GM23338 (cell line): ENCODE measurements at places on chromosomes 5 and 9. TPM values are rescaled to one million over a fixed set of nuclear protein-coding genes. Genes with fewer than 3 reads are reported as not detected.

The KIF27 gene
- total RNA-seq, result 3.3 and 3.9 TPM in 2 replicates

The COL5A1 gene
- 12.3 and 13.1 TPM in 2 replicates for total RNA-seq

The SPINK5 gene
- total RNA-seq, result 1.5 and 4.5 TPM in 2 replicates

The BHMT2 gene
- total RNA-seq, result 1.7 and 2.5 TPM in 2 replicates

The ZNF658 gene
- total RNA-seq, result 4.9 and 5.1 TPM in 2 replicates

The CATSPER3 gene
- 0.74 TPM in 1 of 2 replicates, not detected in the other for total RNA-seq

The KLF4 gene
- total RNA-seq, result 26.8 and 29.8 TPM in 2 replicates

The DOCK8 gene
- 0.50 and 0.94 TPM in 2 replicates for total RNA-seq

DNA sequence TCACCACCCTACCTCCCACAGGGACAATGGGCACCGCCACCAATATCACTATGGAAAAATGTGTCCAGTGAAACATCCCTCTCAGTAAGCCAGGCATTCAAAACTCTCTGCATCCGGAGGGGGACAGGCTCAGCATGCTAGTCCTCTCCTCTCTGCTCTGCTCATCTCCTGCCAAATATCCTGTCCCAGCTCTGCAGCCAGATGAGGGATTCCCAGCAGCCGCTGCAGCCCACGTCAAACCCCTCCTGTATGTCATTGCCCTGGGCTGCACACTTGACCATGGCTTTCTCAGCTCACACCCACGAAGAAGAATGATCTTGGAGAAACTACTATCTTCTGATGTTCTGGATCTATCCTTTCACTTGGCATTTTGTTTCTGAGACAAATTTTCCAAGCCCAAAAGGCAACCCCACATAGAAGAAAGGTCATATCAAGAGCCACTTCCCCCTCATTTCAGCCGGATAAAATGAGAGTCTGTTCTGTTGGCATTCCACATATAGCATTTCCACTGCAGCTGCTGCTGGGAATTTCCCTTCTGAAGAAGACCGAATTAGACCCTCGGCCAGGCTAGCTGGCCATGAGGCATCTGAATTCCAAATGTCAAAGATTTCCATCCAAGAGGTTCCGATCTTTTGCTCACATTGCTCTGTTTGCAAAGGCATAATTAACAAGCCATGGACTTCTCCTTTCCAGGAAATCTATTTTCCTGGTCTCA lies 338.0 kb downstream of the ACTL7B start:
- DNase-seq, result no peak

GRCh38 chr9:38442473-38443096 lies 18.3 kb upstream of the IGFBPL1 start:
- DNase-seq, result no peak

DNA sequence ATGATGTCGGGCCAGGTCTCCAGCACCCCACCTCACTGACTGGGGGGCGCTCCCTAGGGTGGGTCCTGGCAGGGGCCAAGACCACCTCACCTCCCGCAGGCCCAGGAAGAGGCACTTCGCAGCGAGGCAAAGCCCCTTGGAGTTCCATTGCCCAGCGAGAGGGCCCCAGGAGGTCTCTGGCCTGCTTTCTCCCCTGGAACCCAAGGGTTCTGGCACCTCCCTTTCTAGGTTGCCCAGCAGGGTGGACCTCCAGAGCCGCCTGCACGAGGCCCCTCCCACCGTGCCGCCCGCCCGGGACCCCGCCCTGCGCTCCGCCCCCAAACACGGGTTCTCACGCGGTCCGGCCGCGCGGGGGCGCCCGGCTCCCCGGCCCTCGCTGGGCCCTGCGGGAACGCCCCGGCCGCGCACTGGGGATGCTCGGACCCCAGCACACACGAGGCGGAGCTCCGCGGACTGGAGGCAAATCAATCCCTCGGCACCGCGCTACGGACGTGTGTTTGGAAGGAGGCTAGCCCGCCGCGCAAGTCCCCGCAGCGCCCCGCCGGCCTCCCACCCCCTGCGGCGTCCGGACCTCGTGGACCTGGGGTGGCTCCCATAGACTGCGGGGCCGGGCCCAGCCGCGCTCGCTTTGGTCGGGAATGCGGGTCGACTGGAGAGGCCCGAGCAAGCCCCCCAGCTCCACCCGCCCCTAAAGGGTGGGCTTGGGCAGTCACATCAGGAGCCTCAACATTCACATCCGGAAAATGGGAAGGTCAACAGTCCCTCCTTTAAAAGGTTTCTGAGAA lies 99.5 kb upstream of the LMX1B start:
- DNase-seq, result peak; percentile 87

- no peak for DNase-seq
Observed at GRCh38 chr9:95880021-95880690, 4.7 kb downstream of the ERCC6L2 start.

DNA sequence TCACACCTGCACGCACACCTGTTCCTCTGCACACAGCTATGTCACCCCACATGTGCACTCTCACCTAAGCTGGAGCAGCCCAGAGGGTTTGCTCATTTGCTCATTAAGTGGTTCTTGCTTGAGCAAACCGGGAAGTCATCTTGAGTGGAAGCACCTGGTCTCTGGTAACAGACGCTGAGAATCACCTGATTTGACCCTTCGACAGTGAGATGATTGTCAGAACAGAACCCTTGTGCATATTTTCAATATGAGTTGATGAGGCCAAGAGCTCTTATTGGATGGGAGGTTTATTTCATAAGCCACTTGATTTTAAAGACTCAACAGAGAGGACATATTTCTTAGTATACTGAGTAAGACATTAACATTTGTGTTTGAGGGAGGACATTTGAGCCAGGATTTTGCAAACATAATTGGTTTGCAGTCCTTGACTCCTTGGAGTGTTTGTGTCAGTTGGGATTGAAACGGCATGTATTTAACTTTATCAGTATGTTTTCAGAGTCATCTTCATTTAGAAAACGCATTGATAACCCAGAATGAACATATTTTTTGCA lies 22.1 kb upstream of the LPCAT1 start:
- DNase-seq, result no peak

GRCh38 chr9:114225561-114226212 lies 70.3 kb downstream of the COL27A1 start:
- no peak for DNase-seq

DNA sequence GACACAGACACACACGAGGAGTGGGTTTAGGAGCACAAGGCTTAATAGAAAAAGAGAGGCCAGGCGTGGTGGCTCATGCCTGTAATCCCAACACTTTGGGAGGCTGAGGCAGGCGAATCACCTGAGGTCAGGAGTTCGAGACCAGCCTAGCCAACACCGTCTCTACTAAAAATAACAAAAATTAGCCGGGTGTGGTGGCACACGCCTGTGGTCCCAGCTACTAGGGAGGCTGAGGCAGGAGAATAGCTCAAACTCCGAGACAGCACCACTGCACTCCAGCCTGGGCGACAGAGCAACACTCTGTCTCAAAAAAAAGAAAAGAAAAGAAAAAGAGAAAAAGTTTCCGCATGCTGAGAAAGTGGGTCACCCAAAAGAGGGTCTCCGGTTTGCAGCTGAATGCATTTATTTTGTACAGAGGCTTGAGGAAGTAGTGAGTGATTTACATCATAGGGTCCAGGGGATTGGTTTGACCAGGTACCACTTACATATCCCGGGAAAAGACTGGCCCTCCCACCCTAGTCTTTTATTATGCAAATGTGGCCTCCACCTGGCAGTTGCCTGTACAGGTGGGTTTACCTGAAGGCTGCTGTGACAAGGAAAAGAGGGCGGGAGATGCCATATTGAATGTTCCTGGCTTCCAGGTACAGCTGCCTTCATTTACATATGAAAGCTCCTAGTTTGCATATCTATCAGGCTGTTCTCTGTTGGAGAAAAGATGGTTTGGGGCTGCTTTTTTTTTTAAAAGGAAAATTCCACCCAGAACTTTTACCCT lies 366.2 kb upstream of the GRAMD2B start:
- DNase-seq, result peak; percentile 98

DNA sequence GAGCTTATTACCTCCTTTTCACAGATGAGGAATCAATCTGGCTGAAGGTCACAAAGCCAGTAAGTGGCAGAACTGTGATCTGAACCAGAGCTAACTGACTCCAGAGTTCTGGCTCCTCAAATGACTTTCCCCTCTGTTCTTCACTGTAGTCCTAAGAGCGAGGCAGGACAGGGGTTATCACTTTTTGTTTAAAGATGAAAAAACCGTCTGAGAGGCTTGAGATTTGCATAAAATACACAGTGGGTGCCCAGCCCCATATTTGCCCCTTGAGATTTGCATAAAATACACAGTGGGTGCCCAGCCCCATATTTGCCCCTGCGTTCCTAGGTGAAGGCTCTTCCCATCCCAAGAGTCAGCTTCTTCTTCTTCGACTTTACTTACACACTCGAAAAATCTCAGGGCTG lies 667 bp downstream of the FBXO10 start:
- peak; percentile 19 for DNase-seq

DNA sequence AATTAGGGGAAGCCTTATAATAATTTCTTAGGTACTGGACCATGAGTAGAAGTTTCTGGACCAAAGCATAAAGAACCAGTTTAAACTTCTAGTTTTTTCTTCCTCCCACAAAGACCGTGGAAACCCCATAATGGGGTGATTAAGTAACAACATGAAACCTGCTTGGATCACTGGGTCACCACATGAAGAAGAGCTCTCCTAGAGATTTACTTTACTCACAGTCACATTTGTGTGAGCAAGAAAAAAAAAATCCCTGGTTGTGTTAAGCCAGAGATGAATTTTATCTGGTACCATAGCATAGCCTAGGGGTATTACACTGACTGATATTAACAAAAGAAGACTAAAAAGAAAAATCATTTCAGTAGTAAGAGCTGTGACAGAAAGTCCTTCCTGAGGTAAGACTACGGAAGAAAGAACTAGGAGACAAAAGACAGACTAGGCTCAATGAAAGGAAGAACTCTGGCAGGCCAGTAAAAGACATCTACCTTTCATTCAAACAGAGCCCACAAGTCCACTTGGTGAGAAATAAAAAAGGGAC lies 15.2 kb downstream of the OTP start:
- no peak for DNase-seq

DNA sequence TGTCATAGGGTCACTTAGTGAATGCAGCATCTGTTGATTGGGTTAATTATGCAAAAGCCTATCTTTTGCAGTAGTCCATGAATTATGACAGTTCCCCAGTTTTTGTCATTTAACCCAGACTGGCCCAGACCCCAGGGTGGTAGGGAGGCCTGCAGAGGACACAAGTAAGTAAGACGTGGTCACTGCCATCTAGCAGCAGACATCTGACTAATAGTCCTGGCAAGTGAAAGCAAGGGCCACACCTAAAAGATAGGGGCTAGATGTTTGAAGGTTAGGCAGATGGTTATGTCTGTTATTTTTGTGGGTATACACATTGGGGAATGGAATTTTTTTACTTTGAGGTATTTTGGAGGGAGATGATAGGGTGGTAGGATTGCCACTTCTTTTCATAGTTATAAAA lies 48.0 kb downstream of the RAB14 start:
- no peak for DNase-seq
